ENCODE measurements at places on chromosomes 16 and 17.

DNA sequence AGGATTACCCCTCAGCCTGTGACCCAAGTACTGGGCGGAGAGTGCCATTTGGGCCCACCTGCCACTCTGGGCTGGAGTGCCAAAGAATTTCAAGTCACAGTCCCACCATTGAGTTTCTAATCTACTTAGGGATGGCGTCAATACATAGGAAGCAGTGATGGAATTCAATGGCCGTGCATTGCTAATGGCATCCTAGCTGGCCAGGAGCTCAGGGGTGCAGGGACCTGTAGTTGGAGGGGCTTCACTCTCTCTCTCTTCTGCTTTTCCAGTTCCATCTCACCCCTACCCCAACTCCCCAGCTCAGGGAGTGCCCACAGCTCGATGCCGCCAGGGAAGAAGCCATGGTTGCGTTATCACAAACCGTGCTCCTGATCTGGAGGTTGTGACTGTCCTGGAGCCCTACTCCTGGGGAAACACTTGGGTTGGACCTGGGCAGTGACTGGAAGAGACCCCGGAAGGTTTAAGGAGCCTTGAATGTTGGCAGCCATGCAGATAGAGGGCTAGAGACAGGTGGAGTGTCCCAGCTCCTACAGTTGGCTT lies 2.4 kb downstream of the MMP15 start:
- DNase-seq: no peak

GRCh38 chr17:17224137-17224536 lies 12.8 kb downstream of the FLCN start:
- no peak for DNase-seq

DNA sequence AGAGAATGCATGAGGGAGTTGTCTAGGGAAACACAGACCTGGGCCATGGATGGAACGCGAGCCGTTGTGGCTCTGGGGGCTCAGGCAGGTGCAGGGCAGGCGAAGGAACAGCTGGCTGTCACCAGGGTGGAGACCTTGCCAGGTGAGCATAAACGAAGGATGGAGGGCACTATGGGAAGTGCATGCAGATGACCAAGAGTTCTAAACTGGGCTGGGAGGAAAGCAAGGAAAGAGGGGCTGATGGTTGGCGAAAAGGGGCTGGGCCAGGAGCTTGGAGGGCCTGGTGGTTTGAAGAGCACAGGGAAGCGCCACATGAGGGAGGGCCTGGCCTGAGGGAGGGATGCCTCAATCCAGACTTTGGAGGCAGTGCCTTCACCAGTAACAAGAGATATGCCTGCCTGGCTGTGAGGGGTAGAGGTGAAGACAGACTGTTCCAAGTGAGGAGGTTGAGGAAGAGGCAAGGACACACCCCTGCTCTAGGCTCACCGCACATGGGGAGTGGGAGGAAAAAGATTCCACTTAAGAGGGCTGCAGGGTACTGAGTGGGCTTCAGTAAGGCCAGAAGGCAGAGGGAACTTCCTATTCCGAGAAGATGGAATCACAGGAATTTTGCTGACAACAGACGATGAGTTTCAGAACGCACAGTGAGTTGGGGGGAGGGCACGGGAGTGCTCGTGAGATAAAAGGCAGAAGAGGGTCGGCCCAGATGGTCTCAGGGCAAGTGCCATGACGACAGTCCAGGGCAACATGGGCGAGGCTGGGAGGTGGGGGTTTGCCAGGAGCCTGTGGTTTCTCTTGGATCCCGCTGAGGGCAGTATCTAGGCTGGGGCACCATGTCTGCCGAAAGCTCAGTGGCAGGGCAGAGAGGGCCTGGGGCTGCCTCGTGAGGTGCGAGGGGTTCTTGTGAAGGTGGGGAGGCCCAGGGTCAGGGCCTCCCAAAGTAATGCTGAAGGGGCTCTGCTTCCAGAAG lies 20.6 kb downstream of the B9D1 start:
- DNase-seq: no peak

DNA sequence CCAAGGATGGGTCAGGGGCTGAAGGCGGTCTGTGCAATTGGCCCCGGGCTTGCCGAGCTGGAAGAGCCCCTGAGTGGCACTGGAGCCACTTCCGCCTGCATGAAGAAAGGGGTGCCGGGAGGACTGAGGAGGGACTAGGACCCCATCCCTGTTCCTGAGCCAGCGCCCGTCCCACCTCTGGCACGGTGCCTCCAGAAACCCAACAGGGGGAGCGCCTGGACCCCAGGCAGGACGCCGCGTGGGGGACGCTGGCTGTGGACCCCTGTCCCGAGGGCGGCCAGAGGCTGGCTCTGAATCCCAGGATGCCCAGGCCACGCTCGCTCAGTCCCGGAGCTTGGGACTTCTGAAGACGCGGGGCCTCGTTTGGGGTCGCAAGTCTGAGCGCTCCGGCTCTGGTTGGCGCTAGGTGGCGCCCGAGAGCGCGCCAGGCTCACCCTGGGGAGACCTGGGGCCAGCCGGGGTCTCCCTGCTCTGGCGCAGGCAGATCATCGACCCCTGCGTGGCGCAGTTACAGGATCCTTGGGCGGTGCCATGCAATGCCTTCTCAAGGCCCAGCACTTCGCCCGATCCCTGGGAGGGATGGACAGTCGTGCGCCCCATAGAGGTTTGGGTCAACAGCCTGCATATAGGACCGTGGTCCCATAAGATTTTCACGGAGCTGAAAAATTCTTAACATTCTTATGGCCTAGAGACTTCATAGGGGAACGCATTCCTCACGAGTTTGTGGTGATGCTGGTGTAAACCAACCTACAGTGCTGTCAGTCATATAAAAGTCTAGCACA lies 58.5 kb upstream of the CREBBP start:
- DNase-seq: no peak

GRCh38 chr17:64102627-64103390 lies 27.1 kb downstream of the ERN1 start:
- DNase-seq: no peak

DNA sequence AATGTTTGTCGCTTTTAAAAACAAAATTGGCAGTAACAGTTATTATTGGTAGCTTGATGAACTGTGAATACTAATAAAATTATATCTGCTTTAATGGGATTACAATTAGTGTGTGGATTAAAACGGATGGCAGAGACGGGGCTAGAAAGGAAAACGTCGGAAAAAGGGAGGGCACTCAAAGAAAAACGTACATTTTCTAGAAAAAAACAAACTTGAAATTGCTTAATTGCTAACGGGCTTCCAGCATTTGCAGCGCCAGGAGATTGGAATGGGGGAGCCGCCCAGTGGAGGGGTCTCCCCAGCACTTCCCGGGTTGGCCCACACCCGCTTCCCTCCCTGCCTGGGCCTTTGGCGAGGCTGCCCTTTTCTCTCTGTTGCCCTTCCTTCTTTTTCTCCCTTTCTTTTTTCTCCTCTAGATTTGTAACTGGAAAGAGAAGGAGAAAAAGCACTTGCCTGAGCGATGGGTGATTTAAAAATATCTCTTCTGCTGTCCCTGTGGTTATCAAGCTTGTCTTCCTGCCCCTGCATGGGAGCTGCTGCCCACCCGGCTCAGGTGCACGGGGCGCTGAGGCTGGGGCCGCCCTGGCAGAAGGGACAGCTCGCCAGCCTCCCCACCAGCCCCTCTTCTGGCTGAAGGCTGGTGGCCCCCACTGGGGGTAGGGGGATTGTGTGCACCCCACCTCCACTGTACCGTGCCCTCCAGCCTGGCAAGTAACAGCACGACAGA lies 5.9 kb downstream of the BAHCC1 start:
- DNase-seq: no peak

- no peak for DNase-seq
Observed at GRCh38 chr16:789191-789850, 901 bp downstream of the CHTF18 start.

DNA sequence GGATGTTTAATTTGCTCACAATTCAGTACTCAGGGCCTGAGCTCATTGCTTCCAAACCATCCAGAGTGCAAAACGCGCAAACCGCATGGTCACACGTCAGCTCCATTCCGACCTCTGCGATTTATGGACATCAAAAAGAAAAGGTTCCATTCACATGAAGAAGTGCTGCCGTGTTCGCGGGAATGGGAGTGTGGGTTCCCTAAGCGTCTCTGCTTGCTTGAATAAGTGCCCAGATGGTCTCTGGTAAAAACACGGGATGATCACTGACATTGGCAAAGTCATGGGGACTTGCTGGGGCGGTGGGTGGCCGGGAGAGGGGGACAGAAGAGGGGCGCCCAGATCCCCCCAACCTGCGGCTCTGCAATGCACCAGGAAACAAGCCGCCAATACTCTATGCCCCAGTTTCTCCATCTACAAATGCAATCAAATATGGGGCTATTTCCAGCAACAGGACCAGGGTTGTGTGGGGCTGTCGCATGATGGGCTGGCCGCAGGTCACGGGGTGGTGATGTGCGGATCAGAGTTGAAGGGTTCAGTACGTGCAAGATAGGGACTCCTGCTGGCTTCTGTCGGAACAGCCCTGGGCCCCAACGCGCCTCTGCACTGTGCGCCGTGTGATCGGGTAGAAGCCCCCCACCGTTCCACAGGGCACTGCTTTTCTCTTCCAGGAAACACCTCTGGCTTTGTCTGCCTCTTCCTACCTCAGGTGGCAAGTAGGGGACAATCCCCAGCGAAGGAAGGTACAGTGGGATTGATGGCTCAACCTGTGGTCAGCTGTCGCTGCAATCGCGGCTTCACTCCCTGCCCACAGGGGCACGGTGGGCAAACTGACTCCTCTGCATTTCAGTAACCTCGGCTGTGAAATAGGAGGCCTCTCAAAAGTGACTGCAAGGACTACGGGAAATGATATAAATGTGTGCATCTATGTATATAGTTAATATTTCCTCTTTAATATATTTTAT lies 11.2 kb downstream of the FOXF1 start:
- no peak for DNase-seq

DNA sequence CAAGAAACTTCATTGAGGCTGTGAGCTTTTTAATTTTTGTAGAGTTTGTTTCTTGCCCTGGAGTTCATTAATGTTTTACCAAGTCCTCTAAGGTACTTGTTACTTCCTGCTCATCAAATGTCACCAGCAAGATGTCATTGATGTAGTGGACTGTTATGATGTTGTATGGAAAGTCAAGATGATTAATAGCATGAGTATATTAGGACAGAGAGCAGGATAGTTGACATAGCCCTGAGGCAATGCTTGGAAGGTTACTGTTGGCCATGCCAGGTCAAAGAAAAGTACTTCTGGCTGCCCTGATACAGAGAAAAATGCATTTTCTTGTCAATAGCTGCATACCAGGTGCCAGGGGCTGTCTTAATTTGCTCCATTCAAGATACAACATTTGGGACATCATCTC lies 6.7 kb downstream of the KRTAP1-5 start:
- no peak for DNase-seq

DNA sequence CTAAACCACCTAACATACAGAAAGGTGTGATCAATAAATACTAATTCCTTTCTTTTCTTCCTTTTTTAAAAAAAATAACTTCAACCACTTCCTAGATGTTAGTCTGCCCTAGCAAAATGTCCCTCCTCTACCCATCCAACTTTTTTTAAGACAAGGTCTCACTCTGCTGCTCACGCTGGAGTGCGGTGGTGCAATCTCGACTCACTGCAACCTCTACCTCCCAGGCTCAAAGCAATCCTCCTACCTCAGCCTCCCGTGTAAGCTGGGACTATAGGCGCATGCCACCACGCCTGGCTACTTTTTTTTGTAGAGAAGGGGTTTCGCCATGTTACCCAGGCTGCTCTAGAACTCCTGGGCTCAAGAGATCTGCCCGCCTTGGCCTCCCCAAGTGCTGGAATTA lies 33.1 kb downstream of the KANSL1 start:
- no peak for DNase-seq

DNA sequence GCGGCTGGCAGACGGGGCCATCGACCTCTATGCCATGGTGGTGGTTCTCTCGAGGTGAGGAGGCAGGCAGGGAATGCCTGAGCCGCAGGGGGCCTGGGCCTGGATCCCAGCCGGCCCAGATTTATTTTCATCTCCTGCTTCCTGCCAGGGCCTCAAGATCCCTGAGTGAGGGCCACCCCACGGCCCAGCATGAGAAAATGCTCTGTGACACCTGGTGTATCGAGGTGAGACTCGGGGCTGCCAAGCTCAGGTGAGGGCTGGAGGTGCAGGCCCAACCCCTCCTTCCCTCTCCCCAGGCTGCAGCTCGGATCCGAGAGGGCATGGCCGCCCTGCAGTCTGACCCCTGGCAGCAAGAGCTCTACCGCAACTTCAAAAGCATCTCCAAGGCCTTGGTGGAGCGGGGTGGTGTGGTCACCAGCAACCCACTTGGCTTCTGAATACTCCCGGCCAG lies 4.9 kb downstream of the ACADVL start:
- DNase-seq: no peak

GRCh38 chr17:6269478-6269877 lies 165.4 kb downstream of the AIPL1 start:
- DNase-seq: no peak

DNA sequence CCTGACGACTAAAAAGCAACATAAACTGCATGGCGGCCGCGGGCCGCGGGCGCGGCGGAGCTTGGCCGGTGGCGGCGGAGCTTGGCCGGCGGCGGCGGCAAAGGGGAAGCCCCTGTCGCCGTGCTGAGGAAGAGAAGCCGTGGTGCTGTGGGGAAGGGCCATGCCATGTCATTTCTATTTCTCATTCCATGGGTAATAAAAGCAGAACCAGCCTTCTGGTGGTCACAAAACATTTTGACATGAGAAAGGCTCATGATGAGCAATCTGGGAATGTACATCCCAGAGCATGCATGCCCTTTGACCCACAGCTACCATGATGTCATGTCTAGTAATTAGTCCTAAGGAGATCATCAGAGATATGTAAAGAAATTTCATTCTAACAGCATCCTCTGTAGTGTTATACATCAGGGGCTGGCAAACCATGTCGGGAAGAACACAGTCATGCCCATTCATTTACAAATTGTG lies 23.9 kb upstream of the HEATR6 start:
- DNase-seq: no peak

GRCh38 chr17:55152236-55152635 lies 112.5 kb upstream of the HLF start:
- DNase-seq: no peak

- no peak for DNase-seq
Observed at GRCh38 chr16:84184775-84185174, 2.1 kb downstream of the TAF1C start.

GRCh38 chr16:68086336-68086841 lies 1.2 kb downstream of the NFATC3 start:
- no peak for DNase-seq

- DNase-seq: no peak
Observed at GRCh38 chr17:60137731-60138130, 12.0 kb upstream of the CA4 start.

DNA sequence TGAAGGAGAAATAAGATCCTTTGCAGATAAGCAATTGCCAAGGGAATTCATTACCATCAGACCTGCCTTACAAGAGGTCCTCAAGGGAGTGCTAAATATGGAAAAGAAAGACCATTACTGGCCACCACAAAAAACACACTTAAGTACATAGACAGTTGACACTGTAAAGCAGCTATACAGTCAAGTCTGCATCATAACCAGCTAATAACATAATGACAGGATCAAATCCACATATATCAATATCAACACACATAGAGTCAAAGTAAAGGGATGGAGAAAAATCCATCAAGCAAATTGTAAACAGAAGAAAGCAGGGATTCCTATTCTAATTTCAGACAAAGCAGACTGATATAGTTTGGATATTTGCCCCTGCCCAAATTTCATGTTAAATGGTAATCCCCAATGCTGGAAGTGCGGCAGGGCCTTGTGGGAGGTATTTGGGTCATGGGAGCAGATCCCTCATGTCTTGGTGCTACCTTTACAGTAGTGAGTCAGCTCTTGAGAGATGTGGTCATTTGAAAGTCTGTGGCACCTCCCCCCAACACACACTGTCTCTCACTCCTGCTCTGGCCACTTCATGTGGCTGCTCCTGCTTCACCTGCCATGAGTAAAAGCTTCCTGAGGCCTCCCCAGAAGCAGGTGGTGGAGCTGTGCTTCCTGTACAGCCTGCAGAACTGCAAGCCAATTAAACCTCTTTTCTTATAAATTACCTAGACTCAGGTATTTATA lies 32.8 kb downstream of the TANC2 start:
- no peak for DNase-seq

- no peak for DNase-seq
Observed at GRCh38 chr16:71348262-71349085, 10.0 kb upstream of the CALB2 start.
